ENCODE measurements at places on chromosomes 2 and 18.

- DNase-seq: no peak
These were observed 108.8 kb upstream of the MAPRE2 start for GRCh38 chr18:34932363-34932762.

DNA sequence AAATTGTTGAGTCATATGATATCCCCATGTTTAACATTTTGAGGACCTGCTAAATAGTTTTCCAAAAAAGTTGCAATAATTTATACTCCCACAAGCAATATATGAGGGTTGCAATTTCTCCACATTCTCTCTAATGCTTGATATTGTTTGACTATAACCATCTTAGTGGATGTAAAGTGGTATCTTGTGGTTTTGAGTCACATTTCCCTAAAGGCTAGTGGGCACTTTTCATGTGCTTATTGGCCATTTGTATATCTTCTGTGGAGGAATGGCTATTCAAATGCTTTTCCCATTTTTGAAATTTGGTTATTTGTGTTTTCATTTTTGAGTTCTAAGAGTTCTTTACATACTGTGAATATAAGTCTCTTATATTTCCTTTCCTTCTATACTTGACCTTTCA, 82.7 kb downstream of the SCG2 start:
- no peak for DNase-seq

- no peak for DNase-seq
These were observed 130.2 kb downstream of the MTCL1 start for GRCh38 chr18:8835521-8835953.

GRCh38 chr2:165743442-165743841, 50.6 kb downstream of the GALNT3 start:
- DNase-seq: no peak

GRCh38 chr2:59184276-59185020, 943.3 kb upstream of the FANCL start:
- no peak for DNase-seq

DNA sequence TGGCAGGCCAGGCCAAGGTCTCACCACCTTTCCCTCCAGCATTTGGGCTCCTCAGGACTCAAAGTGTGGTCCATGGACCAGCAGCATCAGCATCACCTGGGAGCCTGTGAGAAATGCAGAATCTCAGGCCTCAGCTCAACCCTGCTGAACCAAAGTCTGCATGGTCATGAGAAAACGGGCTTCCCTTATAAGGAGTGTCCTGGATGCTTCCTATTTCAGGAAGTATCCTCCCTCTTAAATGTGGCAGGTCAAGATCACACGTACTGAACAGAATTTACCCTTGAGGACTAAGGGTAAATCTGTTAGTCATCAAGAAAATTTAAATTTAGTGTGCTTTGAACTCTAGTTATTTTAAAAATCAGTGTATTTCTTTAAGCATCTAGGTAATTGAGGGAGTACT, 11.8 kb downstream of the CD8A start:
- DNase-seq: no peak

DNA sequence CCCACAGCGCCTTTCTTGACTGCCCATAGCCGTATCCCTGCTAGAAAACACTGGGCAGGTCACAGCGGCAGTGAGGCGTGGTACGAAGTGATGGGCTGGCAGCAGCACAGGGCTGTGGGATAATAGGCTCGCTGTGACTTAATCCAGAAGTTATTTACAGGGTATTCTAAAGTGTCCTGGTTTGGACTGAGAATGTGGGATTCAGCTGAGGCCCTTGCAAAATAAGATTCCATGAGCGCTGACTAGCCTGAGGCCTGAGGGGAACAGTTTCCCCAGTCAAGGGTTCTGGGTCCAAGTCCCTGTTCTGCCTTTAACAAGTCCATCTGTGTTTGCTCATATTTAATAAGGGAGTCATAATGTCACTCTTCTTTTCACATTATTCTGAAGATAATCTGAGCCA, 34.6 kb downstream of the SETBP1 start:
- no peak for DNase-seq

- no peak for DNase-seq
These were observed 156.1 kb downstream of the ANTXR1 start for GRCh38 chr2:69168950-69169654.

GRCh38 chr18:3595369-3596273, 145.6 kb downstream of the TGIF1 start:
- DNase-seq: no peak

- no peak for DNase-seq
These were observed 108.7 kb upstream of the HDAC4 start for GRCh38 chr2:239509373-239510143.
